ENCODE measurements at places on chromosomes 7 and 10. TPM values are rescaled to one million over a fixed set of nuclear protein-coding genes. Genes with fewer than 3 reads are reported as not detected.

- H3K27ac ChIP-seq: no peak overlapping the region
- DNase-seq: no peak
- peaks cover 5% of the 10 kb centered on the region for H3K4me1 ChIP-seq
- no peaks in the 10 kb centered on the region for H3K36me3 ChIP-seq
- peak overlapping the region; percentile 11 for H3K4me3 ChIP-seq
These were observed 72.6 kb downstream of the FOXL3 start for GRCh38 chr7:362402-363096.

GRCh38 chr10:88241501-88241900 is 341.6 kb downstream of the RNLS start:
- DNase-seq: no peak
- peaks cover 23% of the 10 kb centered on the region for H3K4me1 ChIP-seq
- no peaks in the 10 kb centered on the region for H3K27me3 ChIP-seq
- H3K27ac ChIP-seq: peak overlapping the region; percentile 63

- H3K4me1 ChIP-seq: peaks cover 3% of the 10 kb centered on the region
- H3K4me3 ChIP-seq: peak overlapping the region; percentile 73
These were observed 465 bp downstream of the SEPHS1 start for GRCh38 chr10:13347500-13348156.

DNA sequence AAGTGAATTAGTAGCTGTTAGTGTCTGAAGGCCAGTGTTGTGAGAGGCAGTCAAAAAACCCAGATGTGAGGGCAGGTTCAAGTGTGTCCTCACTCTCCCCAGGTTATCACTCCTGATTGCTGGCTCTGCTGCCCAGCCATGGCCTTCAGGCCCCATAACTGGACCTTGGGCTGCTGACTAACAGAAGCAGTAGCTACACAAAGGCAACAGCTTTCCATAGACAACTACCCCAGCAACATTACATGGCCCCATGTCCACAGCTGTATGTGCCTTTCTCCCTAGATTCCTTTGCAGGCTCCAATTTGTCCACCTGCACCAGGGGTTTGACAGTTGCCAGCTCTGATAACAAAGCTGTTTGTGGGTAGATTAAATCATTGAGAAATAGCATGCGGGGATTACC is 297.8 kb downstream of the ARL4A start:
- peaks cover 2% of the 10 kb centered on the region for H3K27me3 ChIP-seq
- H3K4me1 ChIP-seq: no peaks in the 10 kb centered on the region
- H3K36me3 ChIP-seq: no peaks in the 10 kb centered on the region
- H3K4me3 ChIP-seq: no peak overlapping the region

GIMAP6 gene
- total RNA-seq: 0.23 TPM

AKR1B15 gene
- total RNA-seq: not detected

GRCh38 chr7:42198296-42198695 is 38.7 kb downstream of the GLI3 start:
- H3K27me3 ChIP-seq: no peaks in the 10 kb centered on the region
- no peak overlapping the region for H3K4me3 ChIP-seq
- H3K27ac ChIP-seq: no peak overlapping the region

- DNase-seq: no peak
- peaks cover 3% of the 10 kb centered on the region for H3K27me3 ChIP-seq
- H3K36me3 ChIP-seq: no peaks in the 10 kb centered on the region
These were observed 106.4 kb upstream of the CDCA7L start for GRCh38 chr7:22051886-22052673.

DNA sequence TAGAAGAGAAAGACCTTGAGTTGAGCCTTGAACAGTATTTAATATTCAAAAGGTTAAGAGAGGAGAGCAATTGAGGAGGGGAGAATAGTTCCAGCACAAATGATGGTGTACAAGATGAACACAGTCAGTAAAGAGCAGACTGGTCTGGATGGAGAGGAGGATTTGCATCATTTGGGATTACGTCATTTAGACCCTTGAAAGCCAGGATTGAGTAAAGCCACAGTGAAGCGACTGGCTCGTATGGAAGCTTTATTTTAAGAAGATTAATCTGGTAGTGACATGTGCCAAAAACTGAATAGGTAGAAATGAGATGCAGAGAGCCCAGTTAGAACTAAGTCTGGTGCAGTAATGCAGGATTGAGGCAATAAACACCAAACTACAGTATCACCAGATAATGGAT is 52.6 kb downstream of the TRUB1 start:
- H3K27ac ChIP-seq: no peak overlapping the region
- no peak overlapping the region for H3K4me3 ChIP-seq
- H3K4me1 ChIP-seq: no peaks in the 10 kb centered on the region
- H3K36me3 ChIP-seq: no peaks in the 10 kb centered on the region
- no peak for DNase-seq

ECHDC3 gene
- total RNA-seq: 5.8 TPM

DNA sequence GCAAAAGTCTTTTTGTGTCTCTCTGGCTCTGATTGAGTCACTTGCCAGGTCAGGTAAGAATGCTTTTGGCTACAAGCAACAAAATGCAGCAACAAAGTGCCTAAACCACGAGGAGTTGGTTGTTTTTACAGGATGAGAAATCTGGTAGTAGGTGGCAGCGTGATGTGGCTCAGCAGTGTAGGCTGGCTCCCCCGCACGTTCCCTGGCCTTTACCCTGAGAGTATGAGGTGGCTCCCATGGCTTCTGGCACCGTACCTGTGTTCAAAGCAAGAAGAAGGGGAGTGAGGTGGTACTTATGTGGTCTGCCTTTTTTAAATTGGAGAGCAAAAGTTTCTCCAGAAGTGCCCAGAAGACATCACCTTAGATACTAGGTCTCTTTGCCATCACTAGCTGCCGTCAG is 11.7 kb downstream of the PRKRIP1 start:
- no peak overlapping the region for H3K27ac ChIP-seq
- H3K27me3 ChIP-seq: no peaks in the 10 kb centered on the region
- H3K4me1 ChIP-seq: no peaks in the 10 kb centered on the region
- DNase-seq: no peak
- peaks cover 17% of the 10 kb centered on the region for H3K36me3 ChIP-seq
- no peak overlapping the region for H3K4me3 ChIP-seq

ITGA8 gene
- 0.18 TPM for total RNA-seq

DNA sequence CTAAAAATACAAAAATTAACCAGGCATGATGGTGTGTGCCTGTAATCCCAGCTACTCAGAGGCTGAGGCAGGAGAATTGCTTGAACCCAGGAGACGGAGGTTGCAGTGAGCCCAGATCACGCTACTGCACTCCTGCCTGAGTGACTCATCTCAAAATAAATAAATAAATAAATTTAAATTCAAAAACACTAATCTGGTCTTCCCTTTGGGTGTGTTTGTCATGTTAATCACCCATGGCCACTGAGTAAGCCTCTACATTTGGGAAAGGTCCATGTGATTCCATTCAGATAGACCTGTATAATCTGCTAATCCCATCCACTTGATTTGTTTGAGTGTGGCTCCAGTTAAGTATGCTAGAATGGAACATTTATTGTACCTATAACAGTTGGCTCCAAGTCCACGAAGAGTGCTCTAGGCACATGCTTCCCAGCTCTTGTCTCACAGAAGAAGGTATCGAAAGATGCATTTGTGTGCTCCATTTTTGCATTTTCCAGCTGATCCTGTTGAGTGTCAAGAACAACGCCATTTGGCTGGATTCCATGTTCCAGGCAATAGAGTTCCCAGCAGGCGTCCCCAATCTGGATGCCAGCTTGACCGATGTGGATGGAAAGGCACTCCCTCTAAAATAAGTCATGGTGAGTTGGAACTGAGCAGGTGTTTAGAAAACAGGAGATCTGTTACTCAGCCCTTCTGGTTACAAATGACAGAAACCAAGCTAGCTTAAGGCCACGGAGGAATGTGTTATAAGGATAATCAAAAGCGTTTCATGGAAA is 4.0 kb downstream of the TUBAL3 start:
- DNase-seq: no peak
- H3K4me3 ChIP-seq: no peak overlapping the region
- H3K27me3 ChIP-seq: no peaks in the 10 kb centered on the region
- H3K36me3 ChIP-seq: no peaks in the 10 kb centered on the region
- H3K27ac ChIP-seq: no peak overlapping the region

DNA sequence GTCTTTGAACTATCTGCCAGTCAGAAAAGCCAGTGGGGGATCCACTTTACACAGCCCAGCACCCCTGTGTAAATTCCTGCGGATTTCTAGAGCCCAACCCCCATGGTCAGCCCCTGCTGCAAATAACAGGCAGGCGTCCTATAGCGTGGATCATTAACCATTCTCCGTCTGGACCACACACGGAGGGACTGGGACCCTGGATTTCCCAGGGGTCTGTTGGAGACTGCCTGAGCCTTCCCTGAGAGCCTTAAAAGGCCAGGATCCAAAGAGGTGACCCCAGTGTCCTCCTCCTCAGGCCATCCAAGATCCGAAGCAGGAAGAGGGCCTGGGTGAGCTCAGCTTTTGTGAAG is 11.2 kb upstream of the GRID1 start:
- DNase-seq: no peak
- no peak overlapping the region for H3K27ac ChIP-seq
- peaks cover 11% of the 10 kb centered on the region for H3K27me3 ChIP-seq
- H3K36me3 ChIP-seq: no peaks in the 10 kb centered on the region
- H3K4me1 ChIP-seq: no peaks in the 10 kb centered on the region
- no peak overlapping the region for H3K4me3 ChIP-seq

POM121 gene
- total RNA-seq: 62.4 TPM

DNA sequence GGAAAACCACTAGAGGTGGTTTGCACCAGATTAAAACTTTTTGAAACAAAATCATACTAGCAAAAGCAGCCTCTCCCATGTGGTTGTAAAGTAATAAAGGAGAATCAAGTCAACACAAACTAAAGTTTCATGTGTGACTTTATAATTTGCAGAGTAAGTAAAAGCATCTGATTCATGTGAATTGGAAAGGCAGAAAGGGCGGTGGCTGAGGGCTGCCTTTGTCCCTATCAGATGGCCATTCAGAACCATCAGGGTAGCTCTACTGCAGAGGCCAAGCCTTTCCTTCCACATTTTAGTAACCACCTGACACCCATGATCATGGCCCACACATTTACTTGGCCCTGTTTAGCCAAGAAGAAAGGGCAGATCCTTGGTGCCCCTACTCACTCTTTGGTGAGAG is 15.7 kb downstream of the WNT16 start:
- peaks cover 3% of the 10 kb centered on the region for H3K36me3 ChIP-seq
- no peak overlapping the region for H3K27ac ChIP-seq
- no peak overlapping the region for H3K4me3 ChIP-seq
- H3K4me1 ChIP-seq: no peaks in the 10 kb centered on the region

SUGCT gene
- 3.1 TPM for total RNA-seq

SPAM1 gene
- not detected for total RNA-seq

ZNF736 gene
- total RNA-seq: 29.0 TPM

GRCh38 chr10:11846542-11846941 is 23.4 kb downstream of the PROSER2 start:
- no peaks in the 10 kb centered on the region for H3K27me3 ChIP-seq
- no peak for DNase-seq
- no peak overlapping the region for H3K27ac ChIP-seq
- H3K36me3 ChIP-seq: no peaks in the 10 kb centered on the region

OLAH gene
- total RNA-seq: not detected

GRCh38 chr10:67518043-67518442 is 178.0 kb downstream of the CTNNA3 start:
- no peak for DNase-seq
- H3K4me1 ChIP-seq: no peaks in the 10 kb centered on the region
- no peak overlapping the region for H3K4me3 ChIP-seq
- no peaks in the 10 kb centered on the region for H3K27me3 ChIP-seq
- no peak overlapping the region for H3K27ac ChIP-seq
- no peaks in the 10 kb centered on the region for H3K36me3 ChIP-seq

DNA sequence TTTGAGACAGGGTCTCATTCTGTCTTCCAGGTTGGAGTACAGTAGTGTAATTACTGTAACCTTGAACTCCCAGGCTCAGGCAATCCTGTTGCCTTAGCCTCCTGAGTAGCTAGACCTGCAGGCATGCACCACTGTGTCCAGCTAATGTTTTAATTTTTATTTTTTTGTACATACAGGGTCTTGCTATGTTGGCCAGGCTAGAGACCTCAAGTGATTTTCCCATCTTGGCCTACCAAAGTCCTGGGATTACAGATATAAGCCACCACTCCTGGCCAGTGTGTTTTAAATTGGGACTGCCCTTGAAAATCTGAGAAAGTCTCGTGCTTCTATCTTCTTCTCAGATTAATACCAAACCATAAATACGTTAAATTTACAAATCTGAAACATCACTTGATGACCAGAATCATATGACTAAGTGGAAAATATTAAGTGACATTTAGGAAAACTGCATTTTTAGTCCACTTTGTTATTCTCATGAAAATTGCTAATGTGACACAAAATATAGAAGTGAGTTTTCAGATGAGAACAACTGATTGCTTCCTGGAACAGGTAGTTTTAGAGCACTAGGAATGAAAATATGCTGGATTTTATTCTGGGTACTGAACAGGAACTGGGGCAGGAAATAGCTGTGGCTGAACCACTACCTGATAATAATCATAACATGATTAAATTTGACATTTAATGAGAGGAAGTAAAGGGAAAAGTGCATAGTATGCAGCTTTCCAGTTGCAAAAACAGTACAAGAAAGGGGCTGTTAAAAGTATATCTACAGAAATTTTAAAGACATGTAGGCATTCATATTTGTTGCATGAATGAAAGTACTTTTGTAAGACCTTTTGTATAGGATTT is 4.2 kb downstream of the PHTF2 start:
- no peaks in the 10 kb centered on the region for H3K27me3 ChIP-seq
- H3K36me3 ChIP-seq: no peaks in the 10 kb centered on the region
- no peak overlapping the region for H3K4me3 ChIP-seq
- peaks cover 19% of the 10 kb centered on the region for H3K4me1 ChIP-seq
- DNase-seq: no peak

GRCh38 chr7:141133646-141134045 is 59.8 kb downstream of the TMEM178B start:
- H3K27ac ChIP-seq: no peak overlapping the region
- no peaks in the 10 kb centered on the region for H3K4me1 ChIP-seq
- H3K36me3 ChIP-seq: no peaks in the 10 kb centered on the region
- H3K27me3 ChIP-seq: no peaks in the 10 kb centered on the region

CDK13 gene
- total RNA-seq: 52.0 TPM

DDC gene
- not detected for total RNA-seq

- no peaks in the 10 kb centered on the region for H3K27me3 ChIP-seq
- DNase-seq: no peak
- H3K36me3 ChIP-seq: no peaks in the 10 kb centered on the region
- no peak overlapping the region for H3K27ac ChIP-seq
- H3K4me3 ChIP-seq: no peak overlapping the region
These were observed 518.9 kb downstream of the KCNMA1 start for GRCh38 chr10:77118603-77119282.

GRCh38 chr7:159042581-159043101 is 102.0 kb downstream of the VIPR2 start:
- H3K4me1 ChIP-seq: no peaks in the 10 kb centered on the region
- no peak for DNase-seq
- no peak overlapping the region for H3K27ac ChIP-seq
- H3K4me3 ChIP-seq: no peak overlapping the region
- no peaks in the 10 kb centered on the region for H3K27me3 ChIP-seq
- no peaks in the 10 kb centered on the region for H3K36me3 ChIP-seq

DNA sequence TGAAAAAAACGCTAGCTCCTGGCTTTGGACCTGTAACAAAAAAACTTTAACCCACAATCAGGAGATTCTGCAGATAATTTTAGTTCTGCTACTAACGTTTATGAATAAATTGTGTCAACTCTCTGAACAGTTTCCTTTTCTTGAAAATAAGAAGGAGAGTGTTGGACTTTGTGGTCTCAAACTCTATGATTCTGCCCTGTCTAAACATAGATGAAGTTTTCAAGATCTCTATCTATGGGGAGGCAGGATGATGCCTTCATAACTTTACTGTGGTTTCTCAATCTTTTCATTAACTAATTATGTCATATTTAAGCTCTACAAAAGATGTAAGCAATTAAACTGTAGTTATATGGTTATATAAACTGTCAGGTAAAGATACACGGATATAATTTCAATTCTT is 162.0 kb downstream of the REEP3 start:
- H3K4me3 ChIP-seq: no peak overlapping the region
- H3K27ac ChIP-seq: no peak overlapping the region
- no peaks in the 10 kb centered on the region for H3K27me3 ChIP-seq
- no peaks in the 10 kb centered on the region for H3K36me3 ChIP-seq
- no peaks in the 10 kb centered on the region for H3K4me1 ChIP-seq

OR9A2 gene
- not detected for total RNA-seq

IFIT2 gene
- total RNA-seq: 31.6 TPM

Data from Panc1 (cell line).